ENCODE measurements at places on chromosomes 6 and 20.

GRCh38 chr20:24972341-24972740 is 20.2 kb downstream of the APMAP start:
- H3K4me1 ChIP-seq, result no peaks in the 10 kb centered on the region
- peaks cover 52% of the 10 kb centered on the region for H3K36me3 ChIP-seq
- H3K27ac ChIP-seq, result no peak overlapping the region
- H3K4me3 ChIP-seq, result no peak overlapping the region
- no peak for DNase-seq

DNA sequence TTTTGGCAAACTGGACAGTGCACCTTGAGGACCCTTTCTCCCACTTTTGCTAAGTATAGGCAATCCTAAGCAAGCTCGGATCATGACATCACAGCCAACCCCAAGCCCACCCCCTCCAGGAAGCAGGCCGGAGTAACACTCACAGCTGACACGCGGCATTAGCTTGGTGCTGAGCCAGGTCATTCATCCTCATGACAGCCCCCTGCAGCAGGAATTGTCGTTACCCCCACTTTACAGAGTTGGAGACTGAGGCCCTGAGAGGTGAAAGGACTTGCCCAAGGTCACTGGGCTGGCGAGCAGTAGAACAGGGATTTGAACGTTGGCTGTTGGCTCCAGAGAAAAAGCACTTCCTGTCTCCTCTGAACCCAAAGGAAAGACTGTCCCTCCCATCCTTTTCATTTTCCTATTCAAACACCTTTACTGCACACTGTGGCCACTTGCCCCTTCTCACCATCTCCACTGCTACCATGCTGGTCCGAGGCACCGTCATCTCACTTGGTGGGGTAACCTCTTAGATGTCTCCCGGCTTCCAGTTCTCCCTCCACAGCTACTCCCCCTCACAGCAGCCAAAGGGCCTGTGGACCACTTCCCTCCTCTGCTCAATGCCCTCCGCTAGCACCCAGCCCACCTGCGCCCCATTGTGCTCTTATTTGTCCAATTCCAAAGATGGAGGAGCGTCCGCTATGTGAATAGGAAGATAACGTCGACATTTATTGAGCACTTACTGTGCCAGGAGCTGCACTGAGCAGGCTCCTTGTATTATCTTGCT is 84.7 kb downstream of the PREX1 start:
- no peaks in the 10 kb centered on the region for H3K27me3 ChIP-seq
- no peak for DNase-seq
- H3K27ac ChIP-seq, result peak overlapping the region; percentile 2
- H3K4me1 ChIP-seq, result peaks cover 38% of the 10 kb centered on the region
- no peak overlapping the region for H3K4me3 ChIP-seq

GRCh38 chr6:13139119-13139518 is 189.2 kb downstream of the TBC1D7 start:
- H3K27ac ChIP-seq, result no peak overlapping the region
- no peaks in the 10 kb centered on the region for H3K4me1 ChIP-seq
- H3K36me3 ChIP-seq, result no peaks in the 10 kb centered on the region
- no peak overlapping the region for H3K4me3 ChIP-seq
- H3K27me3 ChIP-seq, result peaks cover 8% of the 10 kb centered on the region

- H3K36me3 ChIP-seq, result peaks cover 24% of the 10 kb centered on the region
- H3K4me1 ChIP-seq, result peaks cover 91% of the 10 kb centered on the region
These were observed 11.8 kb upstream of the ZNF831 start for GRCh38 chr20:59151820-59152219.

DNA sequence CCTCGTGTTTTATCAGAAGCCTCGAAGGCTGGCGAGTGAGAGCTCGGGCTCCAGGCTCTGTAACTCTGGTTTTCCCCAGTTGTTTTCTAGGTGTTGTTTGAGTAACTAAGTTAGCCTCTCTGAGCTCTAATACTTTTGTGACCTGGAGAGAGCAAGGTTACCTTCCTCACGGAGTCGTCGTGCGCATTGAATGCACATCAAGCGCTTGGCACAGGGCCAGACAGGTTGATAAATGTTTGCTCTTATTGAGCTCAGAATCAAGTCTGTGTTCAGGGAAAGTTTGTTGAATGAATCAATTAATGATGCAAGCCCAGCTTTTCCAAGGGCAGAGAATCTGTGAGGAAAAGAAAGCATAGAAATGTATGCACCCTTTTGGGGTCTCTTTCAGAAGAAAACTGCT is 33.5 kb downstream of the EDN3 start:
- peaks cover 2% of the 10 kb centered on the region for H3K27me3 ChIP-seq
- H3K4me3 ChIP-seq, result no peak overlapping the region
- H3K4me1 ChIP-seq, result no peaks in the 10 kb centered on the region
- no peaks in the 10 kb centered on the region for H3K36me3 ChIP-seq
- no peak for DNase-seq

DNA sequence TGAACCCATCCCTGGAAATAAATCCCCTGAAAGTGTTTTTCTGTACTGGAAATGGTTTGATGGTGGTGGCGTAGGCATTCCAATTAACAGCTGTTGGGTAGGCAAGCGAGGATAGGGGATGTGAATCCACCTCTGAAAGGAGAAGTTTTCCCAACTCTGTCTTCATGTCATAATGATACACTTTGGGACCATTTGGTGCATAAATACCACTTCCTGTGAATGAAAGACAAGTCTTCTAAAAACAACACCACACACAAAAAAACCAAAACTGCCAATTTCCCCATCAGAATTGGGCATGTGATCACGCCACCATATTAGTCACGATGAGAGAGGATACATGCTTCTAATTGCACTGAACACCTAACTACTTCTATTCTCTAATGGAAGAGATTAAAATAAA is 6.4 kb downstream of the VNN2 start:
- peak; percentile 22 for DNase-seq
- peaks cover 26% of the 10 kb centered on the region for H3K4me1 ChIP-seq
- no peaks in the 10 kb centered on the region for H3K27me3 ChIP-seq
- no peak overlapping the region for H3K27ac ChIP-seq
- no peak overlapping the region for H3K4me3 ChIP-seq

GRCh38 chr6:41053041-41053440 is at the start of gene APOBEC2:
APOBEC2 (plus strand) TSS chr6:41053202; CDS start chr6:41053348, 146 bp downstream.
- H3K4me3 ChIP-seq, result no peak within 1 kb of the TSS
- DNase-seq, result no peak
- peaks cover 13% of the 10 kb centered on the region for H3K4me1 ChIP-seq
- H3K36me3 ChIP-seq, result peaks cover 15% of the 10 kb centered on the region
- no peak within 1 kb of the TSS for H3K27ac ChIP-seq
